ENCODE measurements at places on chromosomes 7 and 10. TPM values are rescaled to one million over a fixed set of nuclear protein-coding genes. Genes with fewer than 3 reads are reported as not detected.

Gene DGKB
- not detected for total RNA-seq

GRCh38 chr7:142868986-142869415 is 14.1 kb downstream of the EPHB6 start:
- DNase-seq: no peak

GRCh38 chr10:126135941-126136595 is 239.7 kb downstream of the FANK1 start:
- DNase-seq: no peak

DNA sequence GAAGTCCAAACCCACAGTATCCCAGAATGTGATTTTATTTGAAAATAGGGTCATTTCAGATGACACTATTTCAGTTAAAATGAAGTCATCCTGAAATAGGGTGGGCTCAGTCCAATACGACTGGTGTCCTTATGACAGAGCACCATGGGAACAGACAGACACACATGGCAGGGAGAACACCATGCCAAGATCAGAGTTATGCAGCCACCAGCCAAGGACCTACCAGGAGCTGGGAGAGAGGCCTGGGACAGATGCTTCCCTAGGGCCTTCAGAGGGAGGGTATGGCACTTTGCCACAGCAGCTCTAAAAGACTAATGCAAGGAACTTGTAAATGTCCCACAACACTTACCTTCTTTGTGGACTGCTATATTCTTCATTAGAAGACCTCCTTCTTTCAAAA is 226.5 kb downstream of the NEBL start:
- DNase-seq: no peak

Gene SPDYE16
- not detected for total RNA-seq

DNA sequence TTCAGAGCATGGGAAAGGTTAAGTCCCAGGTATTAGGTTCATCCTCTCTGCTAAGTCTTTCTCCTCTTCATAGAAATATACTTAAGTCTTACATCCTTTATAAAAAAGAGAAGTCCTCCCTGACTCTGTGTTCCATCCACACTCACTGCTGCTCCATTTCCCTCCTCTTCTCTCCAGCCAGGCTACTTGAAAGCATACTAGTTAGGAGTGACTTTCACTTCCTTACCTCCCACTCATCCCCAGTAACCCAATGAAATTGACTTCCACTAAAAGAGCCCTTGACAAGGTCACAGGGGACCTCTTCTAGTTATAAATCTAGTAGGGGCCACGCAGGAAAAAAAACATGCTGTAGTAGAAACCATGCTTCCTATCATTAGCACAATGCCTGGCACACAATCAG is 133.1 kb upstream of the AGK start:
- DNase-seq: no peak

- DNase-seq: no peak
Observed at GRCh38 chr10:73113551-73113950, 3.3 kb downstream of the NUDT13 start.

Gene WIPF3
- total RNA-seq: 0.08 TPM

GRCh38 chr7:147992698-147993097 is 597.9 kb upstream of the C7orf33 start:
- no peak for DNase-seq

DNA sequence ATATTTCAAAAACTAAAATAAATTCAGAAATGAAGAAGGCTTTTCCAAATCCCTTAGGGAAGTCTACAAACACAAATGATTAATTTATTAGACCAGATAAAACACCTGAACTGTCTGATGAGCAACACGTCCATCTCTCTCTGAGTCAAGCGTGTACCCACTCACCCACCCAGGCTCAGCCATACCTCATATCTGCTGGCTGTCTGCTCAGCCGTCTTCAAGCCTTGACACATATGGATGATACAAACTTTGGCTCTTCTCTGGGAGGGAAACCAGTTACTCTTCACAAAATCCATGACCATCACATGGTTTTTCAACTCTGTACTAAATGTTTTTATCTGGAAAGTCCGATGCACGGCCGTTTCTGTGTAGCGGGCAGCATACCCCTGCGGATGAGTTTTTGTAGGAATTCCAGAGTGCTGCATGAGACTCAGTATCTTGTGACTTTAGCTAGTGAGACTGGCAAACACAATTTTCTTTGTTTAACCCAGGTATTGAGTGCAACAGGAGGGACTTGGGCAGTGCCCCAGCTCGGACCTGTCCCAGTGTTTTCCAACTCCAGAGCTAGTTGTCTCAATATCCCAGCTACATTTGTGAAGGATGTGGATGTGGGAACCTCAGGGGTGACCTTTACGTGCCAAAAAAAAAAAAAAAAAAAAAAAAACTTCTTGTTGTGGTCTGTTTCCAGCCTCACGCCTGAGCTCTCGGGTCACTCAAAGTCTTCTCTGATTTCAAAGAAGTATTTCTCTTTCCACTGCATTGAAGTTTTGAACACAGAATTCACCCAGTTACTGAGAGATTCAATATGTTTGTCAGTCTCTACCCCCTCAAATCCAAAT is at the start of gene C10orf90:
Gene C10orf90, minus strand, starts transcription at position 638 of the 839 bp plus-strand sequence. Its CDS starts 213 bp downstream, at position 425.
- no peak for DNase-seq

GRCh38 chr10:48768926-48769325 is 84.3 kb downstream of the WDFY4 start:
- no peak for DNase-seq

All from T-helper 17 cell (primary cell).